ENCODE measurements at places on chromosomes 1 and 21.

- peak; percentile 28 for DNase-seq
These were observed at the start of the genes AMPD2 and GNAT2 for GRCh38 chr1:109619576-109620400. AMPD2 (plus strand) TSS chr1:109619837; CDS start chr1:109621176, 1,339 bp downstream. GNAT2 (minus strand) TSS chr1:109619616; CDS start chr1:109612870, 6,746 bp downstream.

DNA sequence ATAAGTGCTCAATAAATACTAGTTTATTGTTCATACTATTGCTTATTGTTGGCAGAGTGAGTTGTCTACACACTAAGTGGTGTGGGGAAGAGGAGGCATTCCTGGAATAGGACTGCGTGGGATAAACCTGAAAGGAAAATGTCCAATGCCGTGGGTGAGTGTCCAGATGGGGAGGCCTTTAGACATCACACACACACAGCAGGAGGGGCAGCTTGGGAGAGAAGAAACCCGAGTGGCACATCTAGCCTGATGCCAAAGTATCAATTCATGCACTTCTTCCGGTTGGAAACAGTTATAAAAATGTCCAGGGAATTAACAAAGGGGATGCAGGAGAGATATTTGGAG is 27.3 kb downstream of the CCN1 start:
- DNase-seq: no peak

DNA sequence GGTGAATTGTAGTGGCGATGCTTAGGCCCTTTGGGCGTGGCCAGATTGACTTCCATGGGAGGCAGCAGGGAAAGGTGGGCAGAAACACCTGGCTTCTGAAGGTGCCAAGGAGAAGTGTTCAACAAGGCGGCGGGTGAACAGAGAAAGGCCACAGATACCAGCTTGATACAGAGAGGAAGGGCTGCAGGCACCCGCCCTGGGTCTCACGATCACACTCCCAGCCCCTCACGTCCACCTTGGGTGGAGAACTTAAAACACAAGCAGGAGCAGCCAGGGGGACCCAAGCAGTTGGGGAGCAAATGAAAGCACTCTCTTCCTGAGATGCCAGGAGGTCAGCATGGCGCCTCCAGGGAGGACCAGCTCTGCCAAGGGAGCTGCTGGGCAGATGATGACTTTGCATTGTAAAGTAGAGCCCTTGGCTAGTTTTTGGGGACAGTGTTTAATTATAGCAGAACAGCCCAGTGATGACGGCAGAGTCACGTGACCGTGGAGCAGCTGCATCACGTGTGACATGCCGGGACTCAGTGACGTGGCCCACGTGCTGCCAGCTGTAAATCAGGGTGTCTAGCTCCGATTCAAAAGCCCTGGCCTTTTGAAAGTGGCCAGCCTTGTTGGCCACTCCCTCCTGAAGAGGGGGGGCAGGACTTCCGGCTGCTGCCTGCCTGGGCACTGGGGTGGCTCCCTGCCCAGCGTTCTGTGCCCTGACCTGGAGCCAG is 19.0 kb downstream of the SLC37A1 start:
- DNase-seq: no peak

- no peak for DNase-seq
These were observed 2.4 kb upstream of the HTR6 start for GRCh38 chr1:19662313-19662712.

DNA sequence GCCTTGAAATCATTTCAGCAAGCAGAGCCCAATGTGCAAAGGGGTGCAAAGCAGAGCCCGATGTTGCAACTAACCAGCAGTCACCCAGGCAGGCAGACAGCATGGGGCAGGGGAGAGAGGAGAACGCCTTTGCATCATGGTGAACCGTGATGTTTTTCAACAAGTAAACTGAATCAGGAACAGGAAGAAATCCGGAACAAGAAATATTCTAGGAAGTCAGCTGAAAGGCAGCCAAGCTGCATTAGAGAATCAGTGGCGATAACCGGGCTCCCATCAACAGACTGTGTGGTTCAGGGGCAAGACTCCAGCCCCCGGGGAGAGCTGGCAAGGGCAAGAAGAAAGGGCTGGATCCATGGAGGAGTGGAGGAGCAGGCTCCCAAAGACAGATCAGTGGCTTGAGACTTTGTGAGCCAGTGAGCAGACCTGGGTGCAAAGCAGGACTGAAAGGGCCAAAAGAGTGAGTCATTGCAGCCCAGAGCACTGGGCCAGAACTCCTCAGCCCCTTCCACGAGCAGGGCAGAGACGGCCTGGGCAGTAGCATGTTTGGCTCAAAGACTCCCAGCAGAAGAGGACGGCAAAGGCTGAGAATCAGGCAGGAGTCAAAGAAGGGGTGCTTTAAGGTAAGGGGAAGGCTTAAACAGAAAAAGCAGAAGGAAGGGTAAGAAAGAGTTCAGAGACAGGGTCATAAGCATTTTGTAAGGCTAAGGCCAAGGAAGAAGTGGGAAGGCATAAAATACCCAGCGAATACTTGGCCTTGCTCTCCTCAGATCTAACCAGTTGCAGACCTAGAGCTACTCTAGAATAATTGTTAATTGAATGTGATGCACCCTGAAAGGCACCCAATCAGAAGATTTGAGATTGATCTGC is 155.0 kb downstream of the SETD4 start:
- DNase-seq: no peak

DNA sequence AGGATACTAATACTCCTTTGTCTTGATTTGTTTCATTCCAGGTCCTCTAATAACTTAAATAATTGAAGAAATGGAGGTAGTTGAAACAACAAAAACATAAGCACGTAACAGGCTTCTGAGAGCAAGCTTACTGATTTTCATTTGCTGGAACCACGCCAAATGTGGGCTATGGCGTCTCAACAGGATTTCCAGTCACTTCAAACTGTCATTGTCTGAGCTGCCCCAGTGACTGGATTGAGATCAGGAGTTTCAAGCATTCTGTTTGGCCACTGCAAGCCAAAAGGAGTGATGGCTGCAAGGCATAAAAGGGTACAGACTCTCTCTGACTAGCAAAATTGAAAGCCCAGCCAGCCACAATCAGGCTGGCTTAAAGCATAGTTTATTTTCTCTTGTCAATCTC is 289.9 kb downstream of the DPYD start:
- DNase-seq: no peak

Measured in activated CD4-positive, CD25-positive, alpha-beta regulatory T cell (primary cell).